ENCODE measurements at places on chromosomes 2 and 18.

GRCh38 chr2:9296559-9296958, 89.9 kb downstream of the ASAP2 start:
- H3K36me3 ChIP-seq: no peaks in the 10 kb centered on the region
- no peak overlapping the region for H3K4me3 ChIP-seq
- no peak overlapping the region for H3K27ac ChIP-seq
- DNase-seq: no peak

DNA sequence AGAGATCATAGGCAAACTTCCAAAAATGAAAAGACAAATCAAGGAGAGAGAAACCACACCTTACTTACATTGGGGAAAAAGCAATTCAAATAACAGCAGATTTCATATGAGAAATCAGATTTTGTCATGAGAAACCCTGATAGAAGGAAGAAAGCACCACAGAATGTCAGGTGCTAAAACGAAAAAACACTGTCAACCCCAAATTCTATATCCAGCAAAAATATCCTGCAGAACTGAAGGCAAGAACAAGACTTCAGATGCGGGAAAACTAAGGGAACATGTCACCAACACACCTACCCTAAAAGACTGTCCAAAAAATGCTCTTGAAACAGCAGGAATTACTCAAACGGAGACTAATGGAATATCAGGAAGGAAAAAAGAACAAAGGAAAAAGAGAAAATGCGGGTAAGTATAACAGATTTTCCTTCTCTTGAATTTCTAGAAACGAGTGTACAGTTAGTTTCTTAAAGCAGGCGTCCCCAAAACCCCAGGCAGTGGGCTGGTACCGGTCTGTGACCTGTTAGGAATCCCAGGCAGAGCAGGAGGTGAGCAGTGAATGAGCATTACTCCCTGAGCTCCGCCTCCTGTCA, 7.3 kb upstream of the ID2 start:
- H3K27me3 ChIP-seq: peaks cover 45% of the 10 kb centered on the region
- H3K4me1 ChIP-seq: peaks cover 11% of the 10 kb centered on the region
- no peak overlapping the region for H3K4me3 ChIP-seq
- H3K36me3 ChIP-seq: no peaks in the 10 kb centered on the region
- no peak for DNase-seq

- peaks cover 25% of the 10 kb centered on the region for H3K4me1 ChIP-seq
- H3K27ac ChIP-seq: no peak overlapping the region
Measured at GRCh38 chr2:98502556-98503335, 58.1 kb downstream of the INPP4A start.

GRCh38 chr2:171271971-171272436, 111.3 kb upstream of the TLK1 start:
- no peaks in the 10 kb centered on the region for H3K4me1 ChIP-seq
- DNase-seq: no peak
- no peaks in the 10 kb centered on the region for H3K36me3 ChIP-seq
- H3K4me3 ChIP-seq: no peak overlapping the region

- H3K4me1 ChIP-seq: no peaks in the 10 kb centered on the region
- DNase-seq: no peak
- H3K27me3 ChIP-seq: peaks cover 22% of the 10 kb centered on the region
- H3K4me3 ChIP-seq: no peak overlapping the region
- H3K27ac ChIP-seq: no peak overlapping the region
Measured at GRCh38 chr2:3009483-3009882, 368.1 kb downstream of the EIPR1 start.

- no peak for DNase-seq
- H3K4me3 ChIP-seq: no peak overlapping the region
- no peaks in the 10 kb centered on the region for H3K4me1 ChIP-seq
- no peaks in the 10 kb centered on the region for H3K27me3 ChIP-seq
- H3K36me3 ChIP-seq: no peaks in the 10 kb centered on the region
Measured at GRCh38 chr18:58087928-58088690, 44.1 kb downstream of the NEDD4L start.

DNA sequence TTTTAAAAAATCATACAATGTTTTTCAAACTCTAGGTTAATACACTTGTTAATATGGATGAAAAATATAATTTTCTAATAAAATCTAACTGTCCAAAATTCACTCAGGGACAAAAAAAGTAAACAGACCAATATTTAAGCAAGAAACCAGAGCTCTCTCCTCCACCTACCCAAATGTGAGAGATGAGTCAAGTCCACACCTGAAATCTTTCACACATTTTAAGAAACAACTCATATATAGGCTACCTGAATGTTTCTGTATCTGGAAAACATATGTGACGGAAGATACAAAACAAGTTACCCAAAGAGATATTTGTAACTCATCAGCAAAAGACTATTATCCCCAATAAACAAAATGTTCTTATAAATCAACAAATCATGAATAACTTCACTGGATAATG, 20.2 kb downstream of the ZNF516 start:
- no peak for DNase-seq
- H3K27ac ChIP-seq: no peak overlapping the region
- H3K4me3 ChIP-seq: no peak overlapping the region

GRCh38 chr2:220167956-220168355, 540.5 kb downstream of the SLC4A3 start:
- no peaks in the 10 kb centered on the region for H3K27me3 ChIP-seq
- H3K27ac ChIP-seq: no peak overlapping the region

DNA sequence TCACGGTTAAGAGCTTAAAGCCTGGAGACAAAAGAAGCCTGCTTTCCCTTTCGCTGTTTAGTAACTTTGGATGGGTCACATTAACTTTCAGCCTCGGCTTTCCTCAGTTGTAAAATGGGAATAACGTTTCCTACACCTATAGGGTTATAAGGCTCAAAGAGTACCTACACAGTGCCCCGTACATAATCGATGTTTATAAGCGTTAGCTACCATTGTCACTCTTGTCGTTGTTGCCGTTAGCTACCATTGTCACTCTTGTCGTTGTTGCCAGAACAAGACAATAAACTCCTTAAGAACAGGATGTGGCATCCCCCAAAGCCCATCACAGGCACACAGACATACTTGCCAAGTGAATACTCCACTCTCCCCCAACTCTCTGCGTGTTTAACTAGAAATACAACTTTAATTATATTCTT, 901 bp upstream of the MFSD6 start:
- DNase-seq: no peak
- peak overlapping the region; percentile 64 for H3K4me3 ChIP-seq
- no peaks in the 10 kb centered on the region for H3K27me3 ChIP-seq
- peaks cover 26% of the 10 kb centered on the region for H3K4me1 ChIP-seq
- peak overlapping the region; percentile 96 for H3K27ac ChIP-seq

Data from T-cell (primary cell).